RWPE2 (cell line): ENCODE measurements at places on chromosomes 5 and 9.

DNA sequence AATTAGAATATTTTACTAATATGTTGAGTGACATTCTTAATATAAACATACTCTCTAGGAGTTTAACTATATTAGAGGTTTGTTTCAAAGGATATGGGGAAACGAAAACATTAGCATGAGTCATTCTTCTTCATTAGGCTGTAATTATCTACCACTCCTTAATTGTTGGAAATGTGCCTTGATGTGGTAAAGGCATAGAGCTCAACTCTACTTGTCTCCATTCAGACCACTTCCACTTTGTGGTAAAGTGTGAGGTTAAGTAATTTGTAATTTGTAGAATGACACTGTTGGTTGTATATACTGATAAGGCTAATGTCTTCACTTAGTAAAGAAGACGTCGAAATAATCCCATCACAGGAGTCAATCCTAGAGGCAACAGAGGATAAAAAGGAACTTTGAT lies 58.1 kb downstream of the HAPLN1 start:
- no peak overlapping the region for H3K4me3 ChIP-seq
- H3K36me3 ChIP-seq = no peaks in the 10 kb centered on the region
- H3K4me1 ChIP-seq = no peaks in the 10 kb centered on the region
- no peak for DNase-seq

DNA sequence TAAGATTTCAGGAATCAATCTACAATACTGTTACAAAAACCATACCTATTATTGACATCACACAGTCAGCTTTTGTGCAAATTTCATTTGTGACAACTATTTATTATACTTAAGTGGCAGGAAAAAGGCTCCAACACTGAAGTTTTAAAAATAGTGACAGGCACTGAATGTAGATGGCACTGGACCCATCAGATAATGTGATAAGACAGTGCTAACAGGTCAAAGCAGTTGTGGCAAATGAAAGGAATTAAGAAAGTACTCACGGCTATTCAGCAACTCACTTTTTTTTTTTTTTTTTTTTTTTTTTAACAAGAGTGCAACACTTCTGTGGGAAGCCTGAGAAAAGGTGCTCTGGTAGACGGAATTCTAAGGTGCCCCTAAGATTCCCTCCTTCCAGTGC lies 115.0 kb upstream of the MEF2C start:
- no peaks in the 10 kb centered on the region for H3K27me3 ChIP-seq
- no peaks in the 10 kb centered on the region for H3K4me1 ChIP-seq
- DNase-seq = no peak
- no peaks in the 10 kb centered on the region for H3K36me3 ChIP-seq
- no peak overlapping the region for H3K27ac ChIP-seq

DNA sequence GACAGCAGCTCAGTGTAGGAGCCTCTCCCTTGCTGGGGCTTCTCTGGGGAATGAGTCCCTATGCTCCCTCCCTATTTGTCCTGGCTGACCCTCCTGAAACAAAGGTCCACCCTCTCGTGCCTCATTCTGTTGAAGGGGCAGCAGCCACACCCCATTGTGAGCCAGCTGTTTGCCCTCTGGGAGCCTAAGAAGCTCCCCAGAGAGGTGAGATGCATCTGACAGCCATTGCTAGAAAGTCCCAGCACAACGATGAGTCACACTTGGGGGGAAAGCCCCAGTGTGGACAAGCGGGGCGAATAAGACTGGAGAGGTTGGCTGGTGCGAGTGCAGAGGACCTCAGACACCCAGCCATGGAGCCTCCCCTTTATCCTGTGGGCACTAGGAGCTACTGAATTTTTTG lies 101.4 kb downstream of the PPARGC1B start:
- H3K4me3 ChIP-seq = no peak overlapping the region
- no peak for DNase-seq
- no peak overlapping the region for H3K27ac ChIP-seq
- no peaks in the 10 kb centered on the region; the same call in 1 of the 2 replicates for H3K36me3 ChIP-seq
- no peaks in the 10 kb centered on the region for H3K4me1 ChIP-seq

DNA sequence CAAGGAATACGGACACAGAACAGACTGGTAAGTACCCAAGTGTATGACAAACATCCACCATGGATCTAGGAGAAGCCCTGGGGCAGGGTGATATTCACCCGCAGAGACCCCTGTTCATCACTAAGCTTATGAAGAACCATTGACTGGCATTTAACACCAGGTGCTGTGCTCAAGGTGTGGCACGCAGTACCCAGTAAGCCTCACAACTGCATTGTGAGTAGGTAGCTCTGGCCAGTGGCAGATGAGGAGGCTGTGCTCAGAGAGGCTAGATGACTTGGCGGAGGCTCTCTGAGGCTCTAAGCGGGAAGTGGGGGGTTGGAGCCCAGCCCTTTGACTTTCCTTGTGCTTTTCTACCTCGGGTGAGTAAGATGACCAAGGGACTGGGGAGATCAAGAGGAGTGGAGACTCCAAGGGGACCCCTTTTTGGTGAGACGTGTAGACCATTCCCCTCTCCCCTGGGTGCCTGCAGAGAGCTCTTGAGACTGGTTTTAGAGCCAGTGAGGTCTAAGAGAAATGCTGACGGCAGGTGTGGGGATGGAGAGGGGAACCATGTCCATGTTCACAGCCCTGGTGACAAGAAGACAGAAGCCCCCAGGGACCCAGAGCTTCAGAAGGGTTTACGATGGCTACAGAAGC lies 70.8 kb downstream of the IL6ST start:
- peaks cover 4% of the 10 kb centered on the region for H3K4me1 ChIP-seq
- H3K27ac ChIP-seq = no peak overlapping the region
- H3K36me3 ChIP-seq = no peaks in the 10 kb centered on the region
- no peaks in the 10 kb centered on the region for H3K27me3 ChIP-seq
- no peak overlapping the region for H3K4me3 ChIP-seq

GRCh38 chr5:13581914-13582313 lies 362.6 kb downstream of the DNAH5 start:
- no peak overlapping the region for H3K4me3 ChIP-seq
- no peak for DNase-seq
- no peaks in the 10 kb centered on the region for H3K4me1 ChIP-seq
- no peaks in the 10 kb centered on the region for H3K36me3 ChIP-seq

- no peak overlapping the region for H3K4me3 ChIP-seq
- H3K4me1 ChIP-seq = peaks cover 19% of the 10 kb centered on the region
- no peak for DNase-seq
- no peaks in the 10 kb centered on the region for H3K27me3 ChIP-seq
- no peaks in the 10 kb centered on the region for H3K36me3 ChIP-seq
- no peak overlapping the region for H3K27ac ChIP-seq
Measured at GRCh38 chr5:54086191-54086590, 224.2 kb downstream of the ARL15 start.

- no peak overlapping the region for H3K4me3 ChIP-seq
- no peak overlapping the region for H3K27ac ChIP-seq
- H3K27me3 ChIP-seq = no peaks in the 10 kb centered on the region
- DNase-seq = no peak
- no peaks in the 10 kb centered on the region for H3K4me1 ChIP-seq
- H3K36me3 ChIP-seq = no peaks in the 10 kb centered on the region
Measured at GRCh38 chr5:23352446-23352845, 155.0 kb upstream of the PRDM9 start.

GRCh38 chr9:14085810-14086209 lies 228.1 kb downstream of the NFIB start:
- no peaks in the 10 kb centered on the region for H3K27me3 ChIP-seq
- no peak overlapping the region for H3K27ac ChIP-seq
- peaks cover 23% of the 10 kb centered on the region for H3K4me1 ChIP-seq
- peaks cover 19% of the 10 kb centered on the region for H3K36me3 ChIP-seq
- no peak for DNase-seq
- no peak overlapping the region for H3K4me3 ChIP-seq

DNA sequence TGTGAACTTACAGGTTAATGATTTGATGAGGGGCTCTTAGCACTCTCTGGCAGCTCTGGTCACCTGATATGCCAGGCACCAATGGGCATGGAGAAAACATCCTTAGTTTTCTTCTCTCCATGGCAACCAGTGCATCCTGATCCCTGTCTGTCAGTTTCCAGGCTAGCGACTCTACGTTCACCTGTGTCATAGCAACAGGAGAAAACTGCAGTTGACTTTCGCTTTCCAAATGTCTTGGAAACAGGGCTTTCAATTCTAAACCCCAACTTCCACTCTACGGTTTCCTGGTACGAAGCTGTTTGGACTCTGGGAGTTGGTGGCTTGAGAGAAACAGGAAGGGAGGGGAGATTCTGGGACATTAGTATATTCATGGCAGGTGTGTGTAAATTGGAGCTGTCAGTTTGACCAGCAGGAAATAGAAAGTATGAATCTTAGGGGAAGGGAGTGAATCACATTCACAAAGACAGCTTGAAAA lies 74.4 kb downstream of the SLC28A3 start:
- H3K4me1 ChIP-seq = no peaks in the 10 kb centered on the region
- no peak overlapping the region for H3K4me3 ChIP-seq
- H3K27me3 ChIP-seq = no peaks in the 10 kb centered on the region
- no peak overlapping the region for H3K27ac ChIP-seq
- no peak for DNase-seq

DNA sequence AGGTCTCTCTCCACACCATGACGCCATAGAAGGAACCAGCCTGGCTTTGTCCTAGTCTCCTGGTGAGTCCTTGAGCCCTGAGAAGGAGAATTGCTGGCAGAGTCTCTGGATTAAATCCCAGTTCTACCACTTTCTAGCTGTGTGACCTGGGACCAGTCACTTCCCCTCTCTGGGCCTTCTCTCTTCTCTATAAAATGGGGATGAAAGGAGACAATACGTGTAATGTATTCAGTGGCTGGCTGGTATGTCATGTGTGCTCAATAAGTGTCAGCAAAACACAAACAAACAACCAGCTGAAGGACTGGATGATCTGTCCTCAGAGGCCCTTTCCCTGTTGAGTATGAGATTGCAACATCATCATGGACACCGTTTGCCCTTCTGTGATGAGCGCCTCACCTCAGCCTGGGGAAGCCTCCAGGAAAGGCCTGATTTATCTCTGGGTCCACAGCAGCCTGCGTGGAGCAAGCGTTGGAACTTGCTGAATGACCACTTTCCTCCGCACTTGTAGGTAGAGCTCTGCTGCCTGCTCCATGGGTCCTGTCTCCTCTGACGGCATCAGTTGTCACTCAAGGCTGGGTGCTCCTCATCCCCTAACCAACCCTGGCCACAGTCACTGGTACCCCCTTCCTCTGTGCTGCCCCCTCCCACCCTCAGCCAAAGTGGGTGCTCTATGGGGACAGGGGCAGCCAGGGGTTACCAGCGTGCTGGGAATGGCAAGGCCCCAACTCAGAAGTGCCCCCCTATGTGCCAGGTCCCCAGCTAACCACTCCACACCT lies 3.6 kb upstream of the NR5A1 start:
- no peaks in the 10 kb centered on the region for H3K4me1 ChIP-seq
- no peaks in the 10 kb centered on the region for H3K36me3 ChIP-seq
- peaks cover 2% of the 10 kb centered on the region for H3K27me3 ChIP-seq
- no peak overlapping the region for H3K27ac ChIP-seq
- DNase-seq = no peak

DNA sequence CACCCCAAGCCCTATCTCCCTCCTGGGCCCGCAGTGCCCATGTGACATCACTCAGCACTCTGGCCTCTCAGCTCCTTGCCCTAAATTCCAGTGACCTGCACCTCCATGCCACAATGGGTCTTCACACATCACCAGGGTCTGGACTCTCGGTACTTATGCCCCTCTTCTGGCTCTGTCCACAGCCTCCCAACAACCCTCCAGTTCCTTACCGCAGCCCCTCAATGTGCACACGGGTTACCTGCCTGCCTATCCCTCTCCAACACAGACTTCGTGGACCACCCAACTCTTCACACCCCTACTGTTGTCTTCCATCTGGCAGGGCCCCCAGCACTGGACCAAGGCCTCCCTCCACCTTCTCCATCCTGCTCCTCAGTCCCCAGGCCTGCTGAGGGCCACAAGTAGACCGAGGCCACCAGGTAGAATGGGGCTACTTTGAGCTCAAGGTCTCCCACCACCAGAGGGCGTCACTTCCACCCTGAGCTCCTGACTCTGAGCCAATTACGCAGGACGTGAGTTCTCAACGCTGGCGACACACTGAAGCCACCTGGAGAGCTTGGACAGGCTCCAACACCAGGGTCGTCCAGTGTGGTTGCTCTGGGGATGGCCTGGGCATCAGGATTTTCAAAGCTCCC lies 172.1 kb downstream of the GABBR2 start:
- no peaks in the 10 kb centered on the region for H3K4me1 ChIP-seq
- no peak overlapping the region for H3K4me3 ChIP-seq
- H3K36me3 ChIP-seq = no peaks in the 10 kb centered on the region

DNA sequence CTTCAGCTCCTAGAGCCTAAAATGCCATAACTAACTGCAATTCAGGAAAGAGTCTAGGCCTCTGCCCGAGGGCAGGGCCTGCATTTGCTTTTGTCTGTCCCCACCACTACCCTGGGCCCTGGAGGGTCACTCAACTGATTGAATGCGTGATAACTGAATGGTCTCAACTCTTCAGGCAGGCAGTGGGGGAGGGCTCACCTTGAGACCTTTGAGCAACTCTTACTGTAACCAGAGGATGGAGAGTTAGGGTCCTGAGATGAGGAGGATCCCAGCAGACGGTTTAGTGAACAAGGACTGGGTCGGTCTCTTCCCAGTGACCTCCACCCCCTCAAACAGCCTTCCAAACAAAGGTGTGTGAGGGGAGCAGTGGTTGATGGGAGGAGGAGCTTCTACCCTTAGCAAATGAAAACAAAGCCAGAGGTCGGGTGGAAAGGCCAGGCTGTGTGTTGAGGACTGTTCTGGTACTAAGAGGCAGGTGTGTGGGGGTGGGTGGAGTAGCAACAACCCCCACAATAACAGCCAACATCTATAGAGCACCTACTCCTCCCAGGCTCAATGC lies 59.4 kb downstream of the CXXC5 start:
- no peak overlapping the region for H3K27ac ChIP-seq
- H3K4me1 ChIP-seq = no peaks in the 10 kb centered on the region
- DNase-seq = no peak
- no peaks in the 10 kb centered on the region for H3K36me3 ChIP-seq

DNA sequence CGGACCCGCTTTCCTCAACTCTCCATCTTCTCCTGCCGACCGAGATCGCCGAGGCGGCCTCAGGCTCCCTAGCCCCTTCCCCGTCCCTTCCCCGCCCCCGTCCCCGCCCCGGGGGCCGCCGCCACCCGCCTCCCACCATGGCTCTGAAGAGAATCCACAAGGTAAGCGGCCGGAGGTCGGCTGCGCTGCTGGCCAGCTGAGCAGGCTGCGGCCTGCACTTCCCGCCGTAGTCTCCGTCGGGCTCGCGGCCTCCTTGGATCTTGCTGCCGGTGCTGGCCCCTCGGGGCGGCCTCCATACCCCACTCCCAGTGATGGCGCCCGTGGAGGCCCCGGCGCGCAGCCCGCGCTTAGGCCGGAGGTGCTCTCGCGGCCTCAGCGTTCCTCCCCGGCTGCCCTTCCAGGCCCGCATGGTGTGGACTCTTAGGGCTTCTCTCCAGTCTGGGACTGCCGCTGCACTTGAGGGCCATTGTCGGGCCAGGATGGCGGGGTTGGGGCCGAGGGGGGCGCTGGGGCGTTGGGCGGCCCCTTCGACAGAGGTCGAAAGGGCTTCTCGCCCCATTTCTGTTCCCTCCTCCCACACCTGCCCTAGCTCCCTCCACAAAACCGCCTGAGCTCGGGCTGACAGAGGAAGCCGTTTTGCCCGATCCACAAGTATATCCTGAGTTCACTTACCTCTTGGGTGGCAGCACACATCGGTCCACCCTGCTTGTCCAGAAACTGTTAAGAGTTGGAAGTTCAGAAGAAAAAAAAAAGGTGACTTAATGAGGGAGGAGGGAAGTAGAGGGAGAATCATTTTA lies 714 bp downstream of the UBE2D2 start:
- peak overlapping the region; percentile 72 for H3K27ac ChIP-seq
- peaks cover 45% of the 10 kb centered on the region for H3K36me3 ChIP-seq
- peaks cover 14% of the 10 kb centered on the region for H3K4me1 ChIP-seq
- DNase-seq = peak; percentile 66
- no peaks in the 10 kb centered on the region for H3K27me3 ChIP-seq

- H3K27me3 ChIP-seq = peaks cover 2% of the 10 kb centered on the region
- H3K27ac ChIP-seq = no peak overlapping the region
- H3K36me3 ChIP-seq = no peaks in the 10 kb centered on the region
- H3K4me3 ChIP-seq = no peak overlapping the region
- H3K4me1 ChIP-seq = no peaks in the 10 kb centered on the region
- DNase-seq = no peak
Measured at GRCh38 chr5:58759745-58760144, 176.9 kb downstream of the RAB3C start.
